ENCODE measurements at places on chromosomes 13 and 19.

DNA sequence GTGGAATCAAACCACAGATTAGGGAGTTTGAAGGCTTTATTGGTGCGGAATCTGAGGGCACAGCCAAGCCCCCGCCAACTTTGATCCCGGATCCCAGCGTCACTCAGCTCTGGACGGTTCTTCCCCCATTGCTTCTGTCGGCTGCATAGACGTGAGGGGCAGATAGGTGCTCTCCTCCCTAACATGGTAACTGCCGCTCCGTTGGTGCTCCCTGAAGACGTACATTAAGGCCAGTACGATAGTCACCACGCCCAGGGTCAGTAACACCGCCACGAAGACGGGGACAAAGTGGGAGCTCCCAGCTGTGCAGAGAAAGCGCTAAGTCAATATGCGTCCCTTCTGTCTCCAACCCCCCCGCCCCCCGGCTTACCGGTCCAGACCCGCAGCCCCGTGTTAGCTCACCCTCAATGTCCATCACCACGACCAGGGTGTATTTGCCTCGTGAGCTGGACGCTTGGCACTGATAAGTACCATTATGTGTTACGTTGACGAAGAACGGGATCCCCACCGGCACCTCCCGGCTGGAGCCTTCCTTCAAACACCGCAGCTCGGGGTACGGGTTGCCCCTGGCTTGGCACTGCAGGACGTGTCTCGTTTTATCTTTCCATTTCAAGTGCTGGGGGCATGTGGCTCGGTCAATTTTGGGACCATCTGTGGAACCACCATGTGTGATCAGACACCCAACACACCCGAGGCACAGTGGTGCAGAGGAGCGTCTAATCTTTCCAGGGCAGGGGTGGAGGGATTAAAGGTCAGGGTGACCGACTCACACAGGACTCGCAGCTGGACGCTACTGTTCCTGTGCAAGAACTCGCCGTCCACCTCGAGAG, 644 bp upstream of the RAVER1 start:
- DNase-seq = no peak

- DNase-seq = no peak
Observed at GRCh38 chr13:31057403-31058033, 104.2 kb downstream of the HSPH1 start.

- no peak for DNase-seq
Observed at GRCh38 chr13:71643448-71643860, 223.6 kb downstream of the DACH1 start.

DNA sequence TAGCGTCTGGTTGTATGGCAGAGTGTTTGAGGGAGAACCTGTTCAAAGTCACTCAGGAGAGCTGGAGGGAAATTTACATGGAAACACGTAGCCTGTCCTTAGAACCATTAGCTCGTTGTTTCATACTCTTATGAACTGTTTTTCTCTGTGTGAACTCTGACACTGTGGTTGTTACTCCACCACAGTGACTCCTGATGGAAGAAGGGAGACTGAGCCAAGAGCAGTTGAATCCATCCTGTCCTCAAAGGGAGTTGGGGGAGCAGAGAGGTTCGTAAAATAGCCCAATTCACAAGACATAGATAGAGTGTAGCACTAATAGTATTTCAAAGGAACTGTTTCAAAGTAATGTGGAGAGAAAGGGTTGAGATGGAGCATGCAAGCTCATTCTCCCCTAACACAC, 964.8 kb downstream of the PCDH9 start:
- DNase-seq = no peak

GRCh38 chr19:1311543-1312091, 25.9 kb downstream of the EFNA2 start:
- DNase-seq = no peak

- no peak for DNase-seq
Observed at GRCh38 chr19:45895519-45895972, 6.9 kb downstream of the MYPOP start.

GRCh38 chr19:5612891-5613865, 9.4 kb downstream of the SAFB2 start:
- DNase-seq = no peak

- DNase-seq = no peak
Observed at GRCh38 chr13:50664951-50665350, 178.5 kb downstream of the DLEU7 start.

GRCh38 chr19:4713384-4713951, 10.2 kb downstream of the DPP9 start:
- DNase-seq = no peak

GRCh38 chr19:50510121-50510670, 795 bp downstream of the JOSD2 start:
- no peak for DNase-seq

GRCh38 chr13:74732736-74733385, 598.7 kb upstream of the KLF12 start:
- DNase-seq = no peak

- no peak for DNase-seq
Observed at GRCh38 chr13:50845211-50845610, 1.7 kb upstream of the DLEU7 start.

DNA sequence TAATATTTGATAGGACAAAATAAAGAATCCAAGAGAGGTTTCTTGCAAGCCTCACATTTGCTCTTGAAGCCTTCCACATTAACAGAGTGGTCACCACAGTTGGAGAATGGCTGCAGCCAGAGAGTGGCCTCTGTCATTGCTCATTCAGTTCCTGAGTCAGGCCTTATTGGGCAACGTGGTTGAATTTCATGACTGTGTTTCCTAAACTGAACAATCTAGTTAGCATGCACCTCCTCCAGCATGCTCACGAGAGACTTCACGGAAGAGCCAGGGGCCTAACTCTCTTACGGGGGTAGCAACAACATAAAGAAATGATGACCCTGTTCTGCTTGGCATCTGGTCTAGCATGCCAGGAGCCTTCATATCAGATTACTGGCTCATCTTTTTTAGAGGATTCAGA, 9.6 kb upstream of the UBL3 start:
- DNase-seq = no peak

DNA sequence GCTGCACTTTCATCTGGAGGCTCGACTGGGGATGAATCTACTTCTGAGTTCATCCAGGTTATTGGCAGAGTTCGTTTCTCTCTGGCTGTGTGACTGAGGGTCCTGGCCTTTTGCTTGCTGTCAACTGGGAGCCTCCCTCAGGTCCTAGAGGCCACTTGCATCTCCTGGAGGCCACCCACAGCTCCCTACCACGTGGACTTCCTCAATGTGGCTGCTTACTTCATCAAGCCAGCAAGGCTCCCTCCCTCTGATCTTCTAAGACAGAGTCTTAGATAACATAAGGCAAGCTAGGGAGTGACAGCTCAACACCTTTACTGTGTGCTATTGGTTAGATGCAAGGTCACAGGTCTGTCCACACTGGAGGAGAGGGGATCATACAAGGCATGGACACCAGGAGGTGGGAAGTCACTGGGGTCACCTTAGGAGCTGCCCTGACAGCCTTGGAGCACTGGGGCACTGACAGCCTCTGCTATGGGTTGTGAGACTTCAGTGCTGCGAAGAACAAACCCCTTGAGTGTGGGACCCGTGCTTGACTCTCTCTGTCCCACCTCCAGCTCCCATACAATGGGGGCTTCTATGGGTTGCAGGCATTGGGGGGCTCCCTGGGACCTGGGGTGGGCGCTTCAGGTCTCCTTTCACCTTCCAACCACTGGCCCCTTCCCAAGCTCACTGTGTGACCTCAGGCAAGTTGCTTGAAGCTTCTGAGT, 5.3 kb downstream of the FAM187B start:
- no peak for DNase-seq

DNA sequence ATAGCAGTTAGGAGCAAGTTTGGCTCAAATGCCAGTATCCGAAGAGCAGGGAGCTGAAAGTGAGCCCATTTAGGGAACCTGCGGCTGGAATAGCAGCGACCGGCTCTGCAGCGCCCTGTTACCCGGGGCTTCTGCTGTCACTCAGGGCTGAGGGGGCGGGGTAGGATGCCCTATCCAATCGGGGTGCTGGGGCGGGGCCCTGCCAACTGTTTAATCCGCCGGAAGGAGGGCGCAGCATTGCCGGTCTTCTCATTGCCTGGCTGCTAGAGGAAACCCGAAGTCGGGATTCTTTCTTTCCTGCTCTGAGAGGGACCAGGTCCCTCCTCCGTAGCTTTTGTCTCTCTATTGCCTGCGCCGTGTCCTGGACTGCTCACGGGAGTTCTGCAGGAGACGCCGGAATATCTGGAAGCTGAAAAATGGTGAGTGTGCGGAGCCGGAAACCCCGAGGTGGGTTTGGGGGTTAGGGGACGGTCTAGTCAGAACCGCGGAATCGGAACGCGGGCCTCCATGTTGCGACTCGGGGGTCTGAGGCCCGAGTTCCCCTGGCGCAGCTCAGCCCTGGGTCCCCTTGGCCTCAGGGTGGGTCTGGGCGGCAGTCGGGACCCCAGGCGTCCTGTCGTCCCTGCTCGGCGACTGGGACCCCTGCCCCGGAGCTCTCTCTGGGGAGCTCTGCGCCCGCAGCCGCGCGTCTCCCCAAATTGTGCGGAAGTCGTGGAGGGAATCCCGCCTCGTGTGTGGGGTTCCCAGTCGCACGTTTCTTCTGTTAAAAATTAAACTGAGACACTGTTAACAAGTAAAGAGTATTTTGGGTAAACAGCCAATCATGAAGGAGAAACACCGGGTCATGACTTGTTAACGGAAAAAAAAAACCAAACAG, 22.8 kb downstream of the ZNF763 start:
- peak; percentile 90 for DNase-seq

DNA sequence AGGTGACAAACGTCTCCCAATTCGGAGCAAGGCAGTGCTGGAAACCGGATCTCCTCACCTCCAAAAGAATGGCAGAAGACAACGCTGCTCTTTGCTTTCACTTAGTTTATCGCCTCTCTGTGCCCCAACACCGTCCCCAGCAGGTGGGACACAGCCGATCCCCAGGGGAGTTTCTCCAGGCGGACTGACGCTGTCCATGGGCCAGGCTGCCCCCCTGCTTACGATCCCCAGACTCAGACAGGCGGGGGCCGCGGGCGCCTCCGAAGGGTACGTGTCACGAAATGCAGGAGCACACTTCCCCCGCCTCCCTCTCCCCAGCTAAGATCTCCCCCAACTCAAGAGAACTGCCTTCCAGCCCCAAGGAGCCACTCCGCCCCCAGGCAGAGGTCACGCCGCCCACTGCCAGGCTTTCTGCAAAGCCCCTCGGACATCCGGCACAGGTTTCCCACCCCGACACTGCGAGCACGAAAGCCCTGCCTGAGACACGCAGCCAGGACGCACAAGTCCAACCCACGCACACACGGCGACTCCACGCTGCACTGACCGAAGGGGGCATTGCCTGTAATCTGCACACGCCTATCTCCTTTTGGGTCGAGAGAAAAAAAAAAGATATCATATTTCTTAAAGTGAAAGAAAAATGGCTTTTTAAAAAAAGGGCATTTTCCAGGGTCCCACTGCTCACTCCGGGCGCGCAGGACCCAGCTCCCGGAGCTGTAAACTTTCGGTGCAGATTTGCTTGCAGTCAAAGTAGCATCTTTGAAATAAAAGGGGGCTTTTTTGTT, 2.0 kb downstream of the SPRY2 start:
- peak; percentile 3 for DNase-seq

GRCh38 chr19:4671185-4671851, 1.2 kb upstream of the MYDGF start:
- DNase-seq = no peak

DNA sequence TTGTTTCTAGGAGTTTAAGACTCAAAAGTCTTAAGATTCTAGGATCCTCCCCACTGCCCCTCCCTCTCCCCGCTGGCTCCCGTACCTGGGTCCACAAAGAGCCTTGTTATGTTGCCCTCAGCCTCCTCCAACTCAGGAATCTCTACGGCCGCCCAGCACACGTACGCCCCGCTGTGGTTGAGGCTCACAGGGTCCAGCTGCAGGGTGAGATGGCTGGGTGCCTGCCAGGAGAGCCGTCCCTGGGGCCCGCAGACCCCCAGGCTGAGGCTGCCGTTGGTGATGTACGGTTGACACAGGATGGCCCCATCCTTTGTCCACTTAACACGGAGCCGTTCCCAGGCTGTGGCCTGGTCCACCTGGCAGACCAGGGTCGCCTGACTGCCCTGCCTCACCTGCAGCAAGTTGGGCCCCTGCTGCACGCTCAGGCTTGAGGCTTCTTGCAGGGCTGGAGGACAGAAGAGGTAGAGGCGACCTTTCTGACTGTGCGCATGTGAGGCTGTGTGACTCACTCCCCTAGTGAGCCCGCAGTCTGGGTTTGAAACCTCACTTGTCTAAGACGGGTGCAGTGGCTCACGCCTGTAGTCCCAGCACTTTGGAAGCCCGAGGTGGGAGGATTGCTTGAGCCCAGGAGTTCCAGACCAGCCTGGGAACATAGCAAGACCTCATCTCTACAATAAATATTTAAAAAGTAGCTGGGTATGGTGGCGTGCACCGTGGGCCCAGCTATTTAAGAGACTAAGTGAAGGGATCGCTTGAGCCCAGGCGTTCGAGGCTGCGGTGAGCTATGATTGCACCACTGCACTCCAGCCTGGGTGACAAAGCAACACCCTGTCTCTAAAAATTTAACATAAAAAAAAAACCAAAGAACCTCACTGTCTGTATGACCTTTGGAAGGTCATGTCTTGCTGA, 4.0 kb downstream of the TMIGD2 start:
- DNase-seq = peak; percentile 39

DNA sequence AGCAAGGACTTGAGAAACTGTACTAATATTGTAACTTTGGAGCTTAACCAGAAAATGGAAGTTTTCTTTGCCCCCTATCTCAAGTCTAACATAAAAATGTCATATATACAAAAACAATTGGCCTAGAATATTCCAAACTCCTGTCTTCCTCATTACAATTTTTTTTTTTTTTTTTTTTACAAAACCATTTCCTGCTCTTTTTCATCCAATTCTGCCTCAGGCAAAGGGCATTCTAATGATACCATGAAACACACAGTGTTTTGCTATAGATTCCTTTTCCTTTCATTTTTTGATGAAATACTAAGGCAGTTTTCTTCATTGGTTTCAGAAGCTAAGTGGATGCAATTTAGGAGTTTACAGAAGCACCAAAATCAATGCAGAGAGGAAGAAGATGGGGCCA, 119.7 kb downstream of the LHFPL6 start:
- no peak for DNase-seq

GRCh38 chr19:4581666-4582553, 22.4 kb upstream of the SEMA6B start:
- no peak for DNase-seq

GRCh38 chr13:98260357-98261164, 83.5 kb upstream of the RNF113B start:
- DNase-seq = no peak

GRCh38 chr19:36819130-36819630, 19.0 kb downstream of the ZNF790 start:
- no peak for DNase-seq

- no peak for DNase-seq
Observed at GRCh38 chr13:93942016-93942415, 537.5 kb downstream of the DCT start.

DNA sequence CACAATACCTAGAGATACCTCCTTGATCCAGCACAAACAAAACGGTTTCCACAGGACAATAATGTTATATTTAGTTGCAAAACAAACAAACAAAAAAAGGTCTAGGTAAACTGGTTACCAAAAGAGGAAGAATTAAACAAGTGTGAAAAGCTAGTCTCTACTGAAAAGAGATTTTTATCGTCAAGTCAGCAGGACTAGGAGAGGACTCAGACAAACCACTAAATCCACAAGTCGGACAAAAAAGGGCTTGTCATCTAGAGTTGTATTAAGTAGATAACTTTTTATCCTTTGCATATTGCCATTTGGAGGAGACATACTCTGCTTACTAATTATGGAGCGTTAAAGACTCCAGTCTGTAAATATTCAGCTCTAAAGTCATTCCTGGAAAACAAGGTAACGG, 9.9 kb upstream of the KPNA3 start:
- DNase-seq = no peak

GRCh38 chr19:567296-567900, 5.0 kb upstream of the BSG start:
- DNase-seq = no peak
